ENCODE measurements at places on chromosomes 7 and 10.

- no peak for ATAC-seq
Measured at GRCh38 chr7:152369518-152369917, 66.3 kb downstream of the KMT2C start.

DNA sequence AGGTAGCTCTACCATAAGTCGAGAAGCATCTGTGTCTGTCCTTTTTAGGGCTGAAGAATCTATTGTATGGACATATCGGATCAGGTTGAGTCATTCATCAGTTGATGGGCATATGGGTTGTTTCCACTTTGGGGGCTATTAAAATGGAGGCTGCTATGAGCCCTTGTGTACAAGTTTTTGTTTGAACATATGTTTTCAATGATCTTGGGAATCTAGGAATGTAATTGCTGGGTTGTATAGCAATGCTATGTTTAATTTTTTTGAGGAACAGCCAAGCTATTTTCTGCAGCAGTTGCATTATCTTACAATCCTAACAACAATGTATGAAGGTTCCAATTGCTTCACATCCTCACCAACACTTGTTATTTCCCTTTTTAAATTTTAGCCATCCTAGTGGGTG, 46.4 kb upstream of the HABP2 start:
- ATAC-seq: no peak

- no peak for ATAC-seq
Measured at GRCh38 chr10:118596426-118597124, 1.1 kb upstream of the PRLHR start.

- no peak for ATAC-seq
Measured at GRCh38 chr7:154953006-154953684, 49.8 kb downstream of the PAXIP1 start.

DNA sequence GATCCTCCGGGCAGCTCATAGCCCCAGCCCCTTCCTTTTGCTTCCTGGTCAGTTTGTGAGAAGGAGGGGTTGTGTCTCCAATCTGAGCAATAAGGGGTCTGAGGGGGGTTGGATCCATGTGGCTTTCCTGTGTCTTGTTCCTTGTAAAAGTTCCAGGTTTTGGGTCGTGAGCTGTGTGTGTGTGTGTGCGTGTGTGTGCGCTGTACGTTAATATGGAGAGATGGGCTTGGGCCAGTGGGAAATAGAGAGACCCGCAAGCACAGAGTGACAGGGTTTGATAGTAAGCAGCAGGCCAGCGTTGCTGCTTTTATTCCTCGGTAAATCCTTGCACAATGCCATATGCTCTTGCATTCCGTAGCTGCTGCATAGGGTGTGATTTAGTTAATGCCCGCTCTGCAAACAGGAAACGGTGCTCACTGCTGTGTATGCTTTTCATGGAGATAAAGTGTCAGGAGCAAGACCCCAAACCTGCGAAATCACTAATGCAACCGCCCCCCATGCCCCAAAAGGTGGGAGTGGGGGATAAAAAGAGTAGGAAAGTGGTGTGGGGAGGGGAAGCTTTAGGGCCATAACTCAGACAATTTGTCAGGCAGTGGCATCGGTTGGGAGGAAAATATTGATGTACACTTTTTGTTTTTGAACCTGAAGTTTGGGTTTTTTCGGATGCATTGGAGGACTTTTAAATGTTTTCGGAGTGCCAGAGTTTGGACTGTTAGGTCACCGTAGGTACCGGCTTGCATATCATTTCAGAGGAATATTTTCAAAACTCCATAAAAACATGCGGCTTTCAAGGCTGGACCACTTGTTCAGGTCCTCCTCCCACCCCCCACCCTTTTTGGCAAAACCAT, 108.7 kb downstream of the TCF7L2 start:
- ATAC-seq: peak; percentile 32

DNA sequence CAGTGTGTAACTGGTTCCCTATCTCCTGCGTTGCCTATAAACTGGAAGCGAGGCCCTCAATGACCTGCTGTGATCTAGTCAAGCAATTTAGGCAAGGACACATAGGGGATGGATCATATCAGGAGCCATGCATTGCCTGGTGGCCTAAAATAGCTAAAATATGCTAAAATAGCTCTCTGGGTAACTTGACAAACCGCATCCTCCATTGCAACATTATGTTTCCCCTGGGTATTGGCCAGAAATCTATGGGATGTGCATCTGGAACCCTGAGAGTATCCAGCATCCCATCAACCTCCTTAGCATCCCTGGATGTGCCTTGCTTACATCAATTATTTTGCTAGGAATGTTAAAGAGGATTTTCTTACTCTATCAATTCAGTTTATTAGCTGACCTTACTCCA, 91.7 kb upstream of the ADCY1 start:
- ATAC-seq: no peak

DNA sequence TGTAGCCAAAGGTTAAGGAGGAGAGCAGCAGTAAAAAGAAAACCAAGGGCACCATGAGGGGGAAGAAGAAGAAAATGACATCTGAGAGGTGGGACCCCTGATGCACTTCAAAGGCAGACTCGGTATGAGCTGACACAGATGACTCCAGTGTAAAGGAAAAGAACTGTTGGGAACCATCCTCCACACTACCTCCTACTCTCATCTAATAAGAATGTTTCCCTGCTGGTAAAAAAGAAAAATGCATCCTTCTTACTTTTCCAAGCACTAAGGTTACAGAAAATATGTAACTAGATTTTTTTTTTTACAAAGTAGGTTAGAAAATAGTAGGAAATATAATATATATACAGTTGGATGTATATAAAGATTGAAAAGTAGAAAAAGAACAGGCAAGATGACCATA, 16.9 kb downstream of the TAS2R41 start:
- no peak for ATAC-seq

DNA sequence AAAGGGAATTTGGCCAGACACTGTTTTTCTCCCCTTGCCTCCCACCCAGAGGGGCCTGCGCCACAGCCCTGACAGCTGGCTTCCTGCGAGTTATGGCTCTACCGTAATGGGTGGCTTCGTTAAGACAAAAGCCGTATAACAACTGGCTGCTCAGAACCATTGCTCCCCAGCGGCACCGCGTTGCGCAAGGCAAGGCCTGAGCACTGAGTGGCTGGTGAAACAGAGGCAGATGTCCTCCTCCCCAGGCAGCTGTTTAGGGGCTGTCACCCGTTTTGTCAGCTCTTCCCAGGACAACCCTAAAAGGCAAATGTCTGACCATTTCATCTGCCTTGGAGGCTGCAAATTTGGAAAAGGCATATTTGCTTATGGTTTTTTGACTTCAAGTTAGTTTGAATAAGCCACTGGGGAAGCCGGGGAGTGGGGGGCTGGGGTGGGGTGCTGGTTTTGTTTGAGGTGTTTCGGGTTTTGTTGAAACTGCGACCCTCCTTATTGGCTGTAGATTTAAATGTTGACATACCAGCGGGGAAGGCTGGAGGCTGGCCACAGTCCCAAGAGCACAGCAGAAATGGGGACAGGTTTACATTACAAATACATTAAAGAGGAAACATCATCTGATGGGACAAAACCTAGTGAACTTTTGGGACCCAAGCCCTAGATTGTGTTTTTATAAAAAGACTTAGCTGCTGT, 681 bp upstream of the SPOCK2 start:
- ATAC-seq: no peak

DNA sequence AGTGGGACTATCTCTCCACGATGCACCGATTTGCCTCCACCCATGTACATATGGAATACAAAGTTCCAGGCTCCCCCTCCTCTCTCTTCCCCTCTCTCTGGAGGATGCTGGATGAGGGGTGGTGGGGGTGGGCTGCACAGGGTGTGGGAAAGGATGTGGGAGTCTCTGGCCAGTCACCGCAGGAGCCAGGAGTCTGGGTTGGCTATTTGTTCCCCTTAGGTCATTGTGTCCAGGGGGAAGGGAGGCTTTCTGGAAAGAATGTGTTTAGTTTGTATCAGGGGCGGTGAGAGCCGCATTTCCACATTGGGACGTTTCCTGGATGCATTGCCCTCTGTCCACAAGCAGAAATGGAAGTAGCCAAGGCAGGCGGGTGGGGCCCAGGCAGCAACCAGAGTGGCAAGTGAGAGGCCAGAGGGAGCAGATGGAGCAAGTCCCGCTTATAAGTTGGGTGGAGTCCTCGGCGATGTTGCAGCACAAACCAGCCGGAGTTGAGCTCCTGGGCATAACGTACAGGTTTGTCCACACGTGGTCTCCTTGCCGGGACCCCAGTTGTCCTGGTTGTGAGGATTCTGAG, 63.3 kb downstream of the ZNF777 start:
- no peak for ATAC-seq

- no peak for ATAC-seq
Measured at GRCh38 chr10:86556933-86557649, 35.5 kb upstream of the WAPL start.

GRCh38 chr10:88830643-88831268, 20.9 kb downstream of the ANKRD22 start:
- ATAC-seq: no peak

- ATAC-seq: peak; percentile 57
Measured at GRCh38 chr10:33291053-33291592, 43.3 kb downstream of the NRP1 start.

DNA sequence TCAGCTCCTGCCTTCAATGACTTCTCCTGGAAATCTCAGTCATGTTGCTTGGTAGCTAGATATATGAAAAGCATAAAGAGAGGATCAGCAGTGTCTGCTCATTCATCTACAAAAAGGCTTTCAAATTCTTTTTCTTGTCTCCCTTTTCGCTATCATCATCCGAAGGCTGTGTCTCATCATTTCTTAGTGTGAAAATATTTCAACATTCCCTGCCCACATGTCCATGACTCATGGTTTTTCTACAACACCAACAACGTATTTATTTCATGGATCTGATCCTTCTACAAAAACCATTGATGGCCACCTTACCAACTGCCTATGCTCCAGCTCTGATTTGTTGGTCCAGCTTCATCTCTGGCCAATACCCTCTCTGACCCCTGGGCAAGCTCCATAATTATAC, 472.5 kb upstream of the GHITM start:
- no peak for ATAC-seq

- no peak for ATAC-seq
Measured at GRCh38 chr10:26215396-26215934, 1.1 kb upstream of the GAD2 start.

DNA sequence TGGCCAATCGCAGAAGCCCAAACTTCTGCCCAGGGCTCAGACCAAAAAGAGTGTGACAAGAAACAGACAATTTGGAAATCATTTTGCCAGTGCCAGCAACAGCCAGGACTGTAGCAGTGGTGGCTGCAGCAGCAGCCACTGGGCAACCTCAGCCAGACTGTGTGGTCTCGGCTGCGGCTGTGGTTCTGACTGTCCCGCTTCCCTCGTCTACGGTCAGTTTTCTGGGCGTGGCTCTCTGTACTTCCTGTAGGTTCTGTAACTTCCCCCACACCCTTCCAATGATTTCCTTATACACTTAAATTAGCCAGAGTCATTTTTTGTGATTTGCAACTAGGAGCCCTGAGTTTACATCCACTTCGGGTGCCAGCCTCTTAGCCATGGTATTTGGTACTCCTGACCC, 39.9 kb downstream of the CYTH3 start:
- peak; percentile 45 for ATAC-seq

DNA sequence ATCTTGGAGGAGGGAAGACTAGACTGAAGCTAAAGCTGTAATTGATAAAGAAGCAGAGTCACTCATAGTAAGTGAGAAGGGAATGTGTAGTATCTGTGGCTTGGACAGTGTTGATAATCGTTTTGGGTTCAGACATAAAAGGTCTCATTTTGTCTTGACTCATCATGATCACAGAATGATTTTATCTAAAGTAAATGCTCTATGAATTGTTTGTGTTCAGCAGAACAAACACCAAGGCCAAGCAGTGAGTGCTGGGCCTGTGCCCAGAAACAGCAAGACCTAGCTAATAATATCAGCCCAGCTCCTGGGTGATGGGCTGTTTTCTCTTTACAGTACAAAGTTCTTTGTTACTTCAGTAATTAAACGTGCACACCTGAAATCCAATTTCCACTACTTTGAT, 26.7 kb upstream of the CD36 start:
- ATAC-seq: no peak

DNA sequence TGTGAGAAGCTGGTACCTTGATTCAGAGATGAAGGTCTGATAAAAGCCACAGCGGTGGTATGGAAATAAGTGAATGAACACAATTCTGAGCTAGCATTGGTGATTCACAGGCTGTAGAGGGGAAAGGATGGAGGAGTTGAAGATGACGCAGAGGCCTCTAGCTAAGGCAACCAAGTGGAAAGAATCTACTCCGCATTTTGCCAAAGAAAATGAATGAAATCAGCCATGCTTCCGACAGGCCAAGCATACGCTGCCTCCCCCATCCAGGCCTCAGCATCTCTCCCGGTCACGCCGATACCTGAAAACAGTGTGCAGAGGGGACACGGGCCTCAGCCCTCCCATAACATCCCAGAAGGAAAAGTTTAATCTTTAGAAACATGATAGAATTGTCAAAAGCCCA, 124.3 kb upstream of the UNC5B start:
- no peak for ATAC-seq

GRCh38 chr7:141609576-141609975, 58.4 kb downstream of the AGK start:
- no peak for ATAC-seq

- no peak for ATAC-seq
Measured at GRCh38 chr7:50292763-50293162, 11.8 kb upstream of the IKZF1 start.

GRCh38 chr10:94103801-94104221, 110.1 kb downstream of the PLCE1 start:
- ATAC-seq: no peak

- no peak for ATAC-seq
Measured at GRCh38 chr10:104601166-104601565, 39.9 kb upstream of the SORCS3 start.

- ATAC-seq: no peak
Measured at GRCh38 chr7:96199421-96199820, 122.5 kb downstream of the SLC25A13 start.

DNA sequence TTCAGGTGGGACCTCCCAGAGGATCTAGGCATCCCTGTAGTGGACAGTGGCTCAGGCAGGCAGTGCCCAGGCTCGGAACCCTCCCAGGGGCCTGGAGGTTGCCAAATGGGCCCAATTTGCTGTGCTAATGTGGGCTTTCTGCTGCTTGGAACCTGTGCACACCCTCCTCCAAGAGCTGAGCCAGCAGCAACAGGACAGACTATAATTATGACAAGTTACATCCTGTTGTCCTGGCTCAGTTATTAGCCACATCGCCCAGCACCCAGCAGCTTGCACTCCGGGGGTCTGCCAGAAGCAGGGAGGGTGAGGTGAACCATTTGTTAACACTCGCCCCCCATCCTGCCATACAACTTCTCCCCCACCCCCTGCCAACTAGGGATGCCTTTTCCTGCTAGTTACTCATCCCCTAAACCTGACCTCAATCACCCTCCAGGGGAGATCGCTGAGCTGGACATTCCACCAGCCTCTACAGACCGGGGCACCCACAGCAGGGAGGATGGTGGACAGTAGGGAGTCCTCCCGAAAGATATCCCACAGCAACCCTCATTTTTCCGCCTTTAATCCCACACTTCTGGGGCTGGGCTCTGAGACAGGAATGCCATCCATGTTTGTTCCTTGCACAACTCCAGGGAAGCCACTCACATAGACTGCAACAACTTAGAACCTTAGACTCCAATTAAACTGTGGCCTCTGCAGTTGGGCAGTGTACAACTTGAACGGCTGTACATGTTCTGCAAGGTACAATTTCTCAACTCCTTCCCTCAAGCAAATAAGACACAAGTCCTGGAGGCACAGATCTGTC, 7.9 kb upstream of the MYL10 start:
- ATAC-seq: no peak

All from gastroesophageal sphincter (tissue), 4 donors.